ENCODE measurements at places on chromosomes 11 and 22. TPM values are rescaled to one million over a fixed set of nuclear protein-coding genes. Genes with fewer than 3 reads are reported as not detected.
A peak's percentile ranks its signal among the peaks of the same experiment; 100 is the strongest.

Gene CDC45
- 51.4 TPM for total RNA-seq

GRCh38 chr11:71499546-71499945 lies 27.5 kb upstream of the KRTAP5-7 start:
- peak; percentile 21 for DNase-seq

DNA sequence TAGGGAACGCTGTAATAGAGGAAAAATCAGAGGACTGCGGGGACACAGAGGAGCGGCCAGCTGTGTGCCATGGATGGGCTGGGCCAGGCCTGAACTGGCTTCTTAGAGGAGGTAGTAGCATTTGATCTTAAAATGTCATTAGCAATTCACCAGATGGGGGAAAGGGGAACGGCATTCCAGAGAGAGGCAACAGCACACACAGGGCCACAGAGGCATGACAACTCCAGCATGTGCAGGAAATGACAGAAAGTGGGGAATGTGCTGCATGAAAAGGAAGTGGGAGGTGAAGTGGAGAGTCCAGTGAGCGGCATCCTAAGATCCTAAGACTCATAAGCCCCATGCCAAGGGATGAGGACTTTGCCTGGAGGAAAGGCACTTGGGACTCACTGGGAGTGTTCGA lies 69.0 kb downstream of the UBASH3B start:
- no peak for DNase-seq

GRCh38 chr11:1890856-1891830 lies 552 bp downstream of the PRR33 start:
- peak; percentile 26 for DNase-seq

- DNase-seq = peak; percentile 54
Measured at GRCh38 chr11:10856689-10857458, 979 bp downstream of the ZBED5 start.
